CD8-positive, alpha-beta memory T cell (primary cell): ENCODE measurements at places on chromosomes 1 and 21. TPM values are rescaled to one million over a fixed set of nuclear protein-coding genes. Genes with fewer than 3 reads are reported as not detected.

The AMPD1 gene
- not detected for total RNA-seq

The OLIG1 gene
- not detected for total RNA-seq

The ALX3 gene
- total RNA-seq, result not detected

DNA sequence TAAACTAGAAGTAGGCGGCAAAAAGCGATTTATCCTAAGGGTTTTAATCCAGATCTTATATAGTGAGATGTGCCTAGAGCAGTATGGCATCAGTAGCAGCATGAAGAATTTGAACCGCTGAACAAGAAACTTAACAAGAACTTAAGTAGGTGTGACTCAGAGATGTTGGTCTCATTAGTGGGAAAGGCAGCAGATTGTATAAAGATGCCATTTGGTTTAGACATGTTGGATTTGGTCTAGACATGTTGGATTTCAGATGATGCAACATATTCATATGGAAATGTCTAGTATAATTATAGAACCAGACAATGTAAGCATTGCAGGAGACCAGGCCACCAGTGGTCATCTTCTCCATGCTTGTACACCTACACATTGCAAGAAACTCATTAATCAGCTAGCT, 42.1 kb upstream of the ZP4 start:
- no peak for DNase-seq

- no peak for DNase-seq
Measured at GRCh38 chr21:29219165-29219770, 79.5 kb upstream of the BACH1 start.

DNA sequence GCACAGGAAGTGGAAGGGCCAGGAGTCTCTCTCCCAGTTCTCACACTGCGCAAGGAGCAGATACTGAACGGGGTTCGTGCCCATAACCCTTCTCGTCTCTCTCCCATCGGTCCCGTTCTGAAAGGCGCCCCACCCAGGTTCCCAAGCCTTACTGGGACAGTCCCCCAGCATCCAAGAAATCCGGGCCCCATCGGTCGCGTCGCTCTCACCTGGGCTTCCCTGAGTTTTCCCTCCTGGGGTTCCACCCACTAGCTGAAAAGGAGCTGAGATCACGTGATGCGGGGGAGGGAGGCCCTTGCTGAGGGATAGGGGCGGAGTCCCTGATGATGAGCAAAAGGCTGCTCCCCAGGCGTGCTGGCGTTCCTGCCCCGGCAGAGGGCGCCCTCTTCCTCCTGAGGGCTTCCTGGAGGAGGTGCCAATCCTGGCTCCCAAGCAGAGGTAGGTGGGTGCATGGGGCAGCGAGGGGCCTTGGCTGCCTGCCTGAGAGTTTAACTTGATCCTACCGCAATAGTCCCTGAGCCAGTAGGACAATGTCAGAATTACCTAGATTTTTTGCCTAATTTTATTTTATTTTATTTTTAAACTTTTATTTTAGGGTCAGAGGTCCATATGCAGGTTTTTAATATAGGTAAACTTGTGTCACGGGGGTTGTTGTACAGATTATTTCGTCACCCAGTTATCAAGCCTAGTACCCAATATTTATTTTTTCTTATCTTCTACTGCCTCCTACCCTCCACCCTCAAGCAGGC, at the start of gene SPOCD1:
Gene SPOCD1, minus strand, starts transcription at position 271 of the 749 bp plus-strand sequence. CDS start 689 bp downstream, outside the sequence.
- DNase-seq, result peak; percentile 75

- no peak for DNase-seq
Measured at GRCh38 chr1:220217383-220217988, 54.8 kb downstream of the RAB3GAP2 start.

DNA sequence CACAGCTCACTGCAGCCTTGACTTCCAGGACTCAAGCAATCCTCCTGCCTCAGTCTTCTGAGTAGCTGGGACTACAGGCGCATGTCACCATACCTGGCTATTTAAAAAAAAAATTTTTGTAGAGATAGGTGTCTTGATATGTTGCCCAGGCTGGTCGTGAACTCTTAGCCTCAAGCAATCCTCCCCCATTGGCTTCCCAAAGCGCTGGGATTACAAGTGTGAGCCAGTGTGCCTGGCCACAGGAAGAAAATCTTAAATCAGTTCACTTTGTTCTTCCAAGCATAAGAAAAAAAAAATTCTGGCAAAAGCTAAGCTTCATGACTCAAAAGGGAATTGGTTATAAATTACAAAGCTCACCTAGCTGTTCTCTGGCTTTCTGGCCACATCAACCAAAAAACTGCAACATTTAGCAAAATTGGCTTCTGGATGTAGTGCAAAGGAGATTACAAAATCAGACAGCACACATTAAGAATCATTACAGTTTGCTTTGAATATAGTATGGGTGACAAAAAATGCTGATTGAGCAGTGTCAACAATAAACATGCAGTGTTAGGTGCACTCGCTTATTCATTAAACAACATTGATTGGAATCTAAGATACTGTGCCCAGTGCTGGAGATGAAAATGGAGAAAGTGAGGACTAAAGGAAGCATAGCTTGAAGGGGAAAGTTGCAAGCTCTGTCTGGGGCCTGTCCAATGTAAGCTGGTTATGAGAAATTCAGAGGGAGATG, 76.7 kb downstream of the KCTD3 start:
- DNase-seq, result no peak

DNA sequence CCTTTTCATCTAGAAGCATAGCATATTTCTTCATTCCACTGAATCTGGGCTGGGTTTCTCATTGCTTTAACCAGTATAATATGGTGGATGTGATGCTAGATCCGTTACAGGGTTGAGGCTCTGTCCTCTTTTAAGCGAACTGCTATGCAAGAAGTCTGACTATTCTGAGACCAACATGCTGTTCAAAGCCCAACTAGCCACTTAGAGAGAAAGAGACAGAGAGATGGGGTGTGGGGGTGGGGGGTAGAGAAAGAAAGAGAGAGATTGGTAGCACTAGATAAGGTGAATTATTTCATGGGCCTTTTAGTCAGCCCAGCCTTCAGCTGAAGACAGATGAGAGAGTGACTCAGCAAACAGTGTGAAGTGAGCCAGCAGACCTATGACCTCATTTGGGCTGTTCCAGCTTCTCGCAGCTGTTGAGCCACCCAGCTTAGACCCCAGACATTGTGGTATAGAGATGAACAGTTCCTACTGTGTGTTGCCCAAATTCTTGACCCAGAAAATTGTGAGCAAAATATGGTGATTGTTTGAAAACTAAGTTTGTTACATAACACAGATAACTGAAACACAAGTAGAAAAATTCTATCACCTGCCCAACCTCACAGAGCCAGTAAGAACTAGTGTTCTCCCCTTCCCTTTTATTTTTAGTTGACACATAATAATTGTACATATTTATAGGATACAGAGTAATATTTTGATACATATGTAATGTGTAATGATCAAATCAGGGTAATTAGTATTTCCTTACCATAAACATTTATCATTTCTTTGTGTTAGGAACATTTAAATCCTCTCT, 40.7 kb upstream of the PRKACB start:
- DNase-seq, result no peak

GRCh38 chr1:10692401-10693021, 103.9 kb downstream of the CASZ1 start:
- peak; percentile 75 for DNase-seq

- no peak for DNase-seq
Measured at GRCh38 chr1:60573726-60574409, 500.3 kb upstream of the C1orf87 start.

The CD164L2 gene
- not detected for total RNA-seq
